GOT3 (cell line): ENCODE measurements at places on chromosomes 6 and 20.

DNA sequence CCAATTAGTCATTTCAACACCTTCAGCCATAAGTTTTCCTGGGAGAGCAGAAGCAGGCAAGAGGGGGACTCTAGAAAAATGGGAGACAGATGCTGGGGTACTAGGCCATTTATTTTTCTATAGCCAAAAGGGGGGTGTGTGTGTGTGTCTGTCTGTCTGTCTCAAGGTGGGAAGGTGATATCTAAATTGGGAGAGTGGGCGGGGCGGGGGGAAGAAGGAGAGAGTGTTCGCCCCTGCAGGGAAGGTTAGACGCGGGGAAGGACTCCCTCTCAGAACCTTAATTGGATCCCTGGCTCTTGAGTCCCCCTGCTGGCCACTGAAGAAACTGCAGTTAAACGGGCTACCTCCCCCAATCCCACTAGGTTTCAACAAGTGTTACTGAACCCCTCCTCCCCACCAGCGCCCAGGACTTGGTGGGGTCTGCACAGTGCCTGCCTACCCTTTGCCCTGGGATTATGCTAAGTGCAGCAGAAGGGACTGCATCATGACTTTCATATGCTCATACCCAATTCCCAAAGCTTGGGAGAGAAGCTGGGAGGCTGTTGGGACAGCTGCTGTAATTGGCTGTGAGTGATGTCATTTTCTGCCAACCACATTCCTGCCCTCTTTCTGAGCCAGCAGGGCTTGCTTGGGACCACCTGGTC lies 45.8 kb downstream of the FOXP4 start:
- DNase-seq, result no peak

- no peak for DNase-seq
Measured at GRCh38 chr6:139742671-139743070, 368.2 kb upstream of the CITED2 start.

GRCh38 chr20:1402149-1402548 lies 9.3 kb upstream of the FKBP1A start:
- DNase-seq, result no peak

GRCh38 chr6:134495890-134496248 lies 178.0 kb upstream of the SGK1 start:
- no peak for DNase-seq

GRCh38 chr20:50215926-50216325 lies 25.3 kb downstream of the CEBPB start:
- DNase-seq, result no peak

DNA sequence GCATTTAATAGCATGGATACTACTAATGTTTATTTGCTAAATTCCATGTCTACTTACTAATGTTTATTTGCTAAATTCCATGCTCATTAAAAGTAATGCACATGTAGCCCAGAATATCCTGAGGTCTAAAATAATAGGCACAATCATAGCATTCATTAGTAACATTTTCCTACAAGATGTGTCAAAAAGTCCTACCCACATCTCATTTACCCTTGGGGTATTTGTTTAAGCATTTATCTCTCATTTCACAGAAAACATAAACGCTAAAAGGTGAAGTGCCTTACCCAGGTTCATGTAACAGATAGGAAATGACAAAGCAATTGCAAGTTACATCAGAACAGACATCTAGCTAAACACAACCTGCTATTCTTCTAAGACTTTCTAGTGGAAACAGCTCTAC lies 457.1 kb downstream of the HACE1 start:
- DNase-seq, result no peak

- DNase-seq, result no peak
Measured at GRCh38 chr6:154773610-154774089, 40.4 kb downstream of the SCAF8 start.

DNA sequence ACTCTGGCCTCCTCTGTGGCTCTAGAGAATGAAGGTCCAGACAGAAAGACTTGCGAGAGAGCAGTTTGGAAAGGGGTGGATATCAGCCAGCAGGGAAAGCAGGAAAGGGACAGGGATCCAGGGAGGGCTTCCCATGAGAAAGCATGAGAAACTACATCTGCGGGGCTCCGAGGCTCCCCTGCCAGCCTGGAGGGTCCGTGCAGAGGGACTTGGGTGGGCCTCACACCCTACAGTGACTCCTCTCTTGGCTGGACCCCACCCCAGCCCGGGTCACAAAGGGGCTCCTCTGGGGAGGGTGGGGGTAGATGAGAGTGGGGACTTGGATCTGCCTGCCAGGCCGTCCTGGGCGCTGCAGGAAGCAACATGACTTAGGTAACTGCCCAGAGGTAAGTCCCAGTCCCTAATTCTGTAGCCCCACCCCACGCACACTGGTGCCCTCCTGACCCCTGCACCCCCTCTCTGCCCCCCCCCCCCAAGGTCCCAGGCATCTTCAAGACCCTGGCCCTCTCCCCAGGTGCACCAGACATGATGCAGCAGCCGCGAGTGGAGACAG lies at the start of gene TMEM239:
TSS of gene TMEM239 (plus strand) at position 335 of the 553 bp plus-strand sequence. CDS start at position 526, 191 bp downstream.
- no peak for DNase-seq

- DNase-seq, result no peak
Measured at GRCh38 chr20:32484225-32484957, 100.7 kb downstream of the NOL4L start.
